AG08396 (cell line): ENCODE measurements at places on chromosomes 7 and 10.

DNA sequence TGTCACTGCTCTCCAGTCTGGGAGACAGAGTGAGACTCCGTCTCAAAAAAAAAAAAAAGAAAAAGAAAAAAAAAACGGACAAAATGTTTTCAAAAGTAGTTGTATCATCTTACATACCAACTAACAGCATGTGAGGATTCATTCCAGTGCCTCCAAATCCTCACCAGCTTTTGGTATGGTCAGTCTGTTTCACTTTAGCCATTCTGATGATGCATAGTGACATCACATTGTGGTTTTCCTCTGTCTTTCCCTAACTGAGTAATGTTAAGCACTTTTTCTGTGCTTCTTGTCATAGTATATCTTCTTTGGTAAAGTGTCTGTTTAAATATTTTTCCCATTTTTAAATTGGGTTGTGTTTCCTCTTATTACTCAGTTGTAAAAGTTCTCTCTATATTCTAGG is 251.4 kb upstream of the CTBP2 start:
- DNase-seq: peak; percentile 68

DNA sequence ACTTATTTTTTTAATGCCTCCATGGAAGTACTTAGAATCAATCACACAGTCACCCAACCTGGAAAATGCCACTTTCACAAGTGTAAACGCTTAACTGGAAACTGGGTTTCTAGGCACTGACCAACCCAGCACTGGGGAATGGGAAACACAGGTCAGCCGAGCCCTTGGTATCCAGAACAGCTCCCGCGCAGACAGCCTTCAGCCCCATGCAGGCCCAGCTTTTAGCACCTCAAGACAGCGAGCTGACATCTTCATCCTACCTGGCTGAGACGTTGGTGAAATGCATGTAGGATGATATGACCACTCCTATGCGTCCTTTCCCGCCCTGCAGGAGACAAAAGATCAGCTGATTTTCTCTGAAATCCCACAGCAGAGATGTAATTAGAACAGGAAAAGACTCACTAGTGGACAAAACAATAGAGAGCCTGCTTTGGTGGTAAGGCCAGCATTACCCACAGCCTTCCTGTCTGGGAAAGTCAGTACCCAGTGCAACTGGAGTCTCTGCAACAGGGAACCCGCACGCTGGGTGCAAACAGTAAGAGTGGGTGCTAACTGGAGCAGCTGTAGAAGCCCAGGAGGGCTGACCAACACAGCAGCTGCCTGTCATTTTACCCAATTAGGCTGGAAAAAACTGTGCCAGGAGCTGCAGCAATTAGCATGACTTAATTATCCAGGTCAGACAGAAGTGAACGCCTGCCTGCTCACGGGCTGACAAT is 153.7 kb downstream of the TNS3 start:
- DNase-seq: no peak

GRCh38 chr10:126611303-126611702 is 59.2 kb downstream of the C10orf90 start:
- no peak for DNase-seq

GRCh38 chr7:135001390-135002165 is 15.3 kb downstream of the AGBL3 start:
- no peak for DNase-seq

- DNase-seq: peak; percentile 17
Observed at GRCh38 chr10:27319752-27320431, 79.3 kb upstream of the ACBD5 start.

- DNase-seq: no peak
Observed at GRCh38 chr7:92799446-92800211, 36.7 kb downstream of the CDK6 start.

GRCh38 chr7:158013085-158013668 is 574.4 kb downstream of the PTPRN2 start:
- no peak for DNase-seq

DNA sequence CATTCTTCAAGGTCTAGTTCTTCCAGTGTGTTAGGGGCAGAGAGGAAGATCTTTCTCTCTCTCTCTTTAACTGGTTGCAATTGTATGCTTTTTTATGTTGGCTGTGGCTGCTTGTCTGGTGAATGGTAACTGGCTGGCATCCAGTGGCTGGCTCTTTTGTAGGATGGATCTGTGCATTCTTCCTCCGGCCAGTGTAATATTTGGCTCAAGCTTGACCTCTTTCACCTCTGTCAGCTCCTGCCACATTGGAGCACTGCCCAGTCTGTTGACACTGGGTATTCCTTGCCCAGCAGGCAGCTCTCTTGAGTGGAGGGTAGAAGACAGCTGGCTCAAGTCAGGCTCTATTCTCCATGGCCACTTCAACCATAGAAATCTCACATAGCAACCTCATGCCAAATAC is 528.3 kb downstream of the PHTF2 start:
- no peak for DNase-seq

DNA sequence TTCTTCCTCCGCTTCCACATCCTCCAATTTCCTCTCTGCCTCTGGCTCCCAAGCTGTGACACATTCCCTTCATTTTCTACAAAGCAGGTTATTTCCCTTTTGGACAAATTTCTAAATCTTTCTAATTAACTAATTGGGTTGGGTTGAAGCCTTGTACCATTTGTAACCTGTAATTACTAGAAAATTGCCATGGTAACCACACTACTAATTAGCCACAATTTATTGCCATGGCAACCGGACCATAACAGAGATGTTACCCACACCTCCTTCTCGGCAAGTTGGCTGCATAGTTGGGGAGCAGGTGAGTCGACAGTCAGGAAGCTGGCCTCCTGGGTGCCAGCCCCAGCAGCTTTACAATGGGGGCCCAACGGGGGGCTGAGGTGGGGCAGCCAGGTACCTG is 61.6 kb downstream of the GOLGA7B start:
- no peak for DNase-seq

DNA sequence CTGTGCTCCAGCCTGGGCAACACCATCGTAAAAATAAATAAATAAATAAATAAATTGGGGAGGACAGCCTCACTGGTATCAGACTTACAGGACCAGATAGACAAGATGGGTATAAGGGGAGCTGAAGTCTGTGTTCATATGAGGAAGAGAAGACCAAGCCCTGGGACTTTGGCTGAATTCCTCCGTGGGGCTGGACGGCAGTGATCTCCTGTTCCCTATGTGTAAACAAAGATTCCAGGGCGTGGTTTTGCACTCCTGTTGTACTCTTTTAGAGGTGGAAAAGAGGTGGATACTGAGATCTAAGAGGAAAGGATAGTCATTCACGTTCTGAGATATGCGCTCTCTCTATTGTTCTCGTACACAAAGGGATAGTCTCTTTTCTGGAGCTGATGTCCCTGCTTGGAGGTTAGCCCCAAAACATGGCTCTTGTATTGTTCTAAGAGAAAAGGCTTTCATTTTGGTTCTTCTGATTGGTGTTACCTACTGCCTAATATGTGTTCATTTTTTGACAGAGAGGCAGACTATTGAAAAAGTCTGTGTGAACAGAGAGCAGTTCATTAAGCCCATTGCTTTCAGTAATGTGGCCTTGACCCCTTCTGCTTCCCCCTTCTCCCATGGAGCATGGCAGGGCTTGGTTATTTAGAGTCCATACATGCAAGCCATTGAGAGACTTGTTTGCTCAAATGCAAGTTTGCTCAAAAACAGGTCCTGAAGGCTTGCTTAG is 12.3 kb downstream of the KCTD7 start:
- no peak for DNase-seq

GRCh38 chr7:128456255-128456725 is 612 bp downstream of the HILPDA start:
- no peak for DNase-seq

DNA sequence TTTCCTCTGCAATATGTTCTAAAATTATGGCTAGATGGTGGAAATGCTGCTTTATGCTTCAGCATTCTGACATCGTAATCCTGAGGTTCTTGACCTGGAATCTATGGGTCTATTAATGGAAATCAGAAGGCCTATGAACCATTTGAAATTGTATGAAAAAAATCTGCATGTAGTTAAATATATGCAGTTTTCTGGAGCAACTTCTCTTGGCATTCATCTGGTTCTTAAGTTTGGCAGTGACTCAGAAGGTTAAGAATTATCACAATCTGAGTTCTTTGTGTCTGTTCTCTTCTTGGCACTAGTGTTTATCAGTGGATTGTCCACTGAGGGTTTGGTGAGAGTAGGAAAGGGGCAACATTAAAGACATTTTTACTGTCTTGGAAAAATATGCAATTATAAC is 71.1 kb upstream of the FZD1 start:
- DNase-seq: no peak

GRCh38 chr10:93039721-93040120 is 20.9 kb upstream of the CYP26C1 start:
- peak; percentile 43 for DNase-seq

DNA sequence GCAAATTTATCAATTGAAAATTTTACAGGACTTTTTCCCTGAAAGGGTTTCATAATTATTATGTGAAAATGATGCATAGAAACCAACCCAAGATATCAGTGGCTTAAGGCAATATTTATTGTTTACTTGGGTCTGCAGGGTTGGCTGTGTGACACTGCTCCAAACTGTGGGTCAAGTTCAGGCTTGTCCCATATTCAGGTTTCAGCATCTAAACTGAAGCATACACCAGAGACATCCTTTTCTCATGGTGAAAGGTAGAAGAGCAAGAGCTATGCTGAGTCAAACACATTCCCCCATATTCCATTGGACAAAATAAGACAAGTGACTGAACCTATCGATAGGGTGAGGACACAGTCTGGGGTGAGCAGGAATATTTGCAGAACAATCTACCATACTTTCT is 110.9 kb downstream of the MAPK8 start:
- DNase-seq: no peak

GRCh38 chr7:50646069-50646468 is 80.9 kb upstream of the DDC start:
- DNase-seq: no peak

- peak; percentile 33 for DNase-seq
Observed at GRCh38 chr7:36034020-36034419, 119.0 kb upstream of the EEPD1 start.

GRCh38 chr10:88386204-88386788 is 196.8 kb downstream of the RNLS start:
- DNase-seq: no peak

- DNase-seq: no peak
Observed at GRCh38 chr10:67242528-67242927, 316.7 kb downstream of the LRRTM3 start.

GRCh38 chr7:38274486-38274885 is 1.1 kb upstream of the TARP start:
- DNase-seq: no peak
